Esophagus mucosa (tissue), 1 donor: ENCODE measurements at places on chromosomes 5 and 9. TPM values are rescaled to one million over a fixed set of nuclear protein-coding genes. Genes with fewer than 3 reads are reported as not detected.

GRCh38 chr9:30459156-30459555 is 1925.3 kb upstream of the ACO1 start:
- ATAC-seq: no peak

DNA sequence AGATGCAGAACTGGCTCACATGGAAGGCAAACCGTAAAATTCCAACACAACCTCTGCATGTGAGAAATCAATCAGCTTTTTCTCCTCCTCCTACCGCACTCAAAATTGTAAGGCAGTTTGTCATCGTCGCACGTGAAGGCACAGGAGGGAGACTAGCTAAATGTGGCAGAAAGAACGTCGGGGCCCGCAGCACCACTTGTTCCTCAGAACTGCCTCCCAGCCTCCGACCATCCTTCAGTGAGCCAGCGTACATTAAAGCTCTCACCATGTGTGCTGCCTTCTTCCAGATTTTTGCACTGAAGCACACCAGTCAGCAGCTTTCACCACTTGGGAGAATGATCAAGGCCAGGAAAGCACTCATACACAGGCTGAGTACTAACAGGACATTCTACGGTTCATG is 105.9 kb downstream of the RFX3 start:
- no peak for ATAC-seq

GRCh38 chr5:5315068-5315980 is 107.2 kb upstream of the ICE1 start:
- ATAC-seq: no peak

DNA sequence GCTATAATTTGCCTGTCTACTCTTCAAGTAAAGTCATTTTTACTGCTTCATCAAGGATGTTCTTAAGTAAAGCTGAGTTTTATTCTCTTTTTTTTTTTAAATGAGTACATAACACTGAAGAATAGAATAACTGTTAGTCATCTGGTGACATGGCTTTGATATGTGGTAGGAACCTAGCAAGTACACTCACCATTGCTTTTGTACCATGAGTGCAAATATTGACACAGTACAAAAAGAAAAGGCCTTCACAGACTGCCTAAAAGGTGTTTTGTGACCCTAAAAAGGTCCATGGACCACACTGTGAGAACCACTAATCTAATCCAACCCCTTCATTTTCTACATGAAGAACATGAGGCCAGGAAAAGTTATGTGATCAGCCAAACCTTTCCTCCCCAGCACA is 55.0 kb downstream of the ECPAS start:
- no peak for ATAC-seq

GRCh38 chr5:17989036-17989435 is 354.8 kb downstream of the TAF11L14 start:
- no peak for ATAC-seq

DNA sequence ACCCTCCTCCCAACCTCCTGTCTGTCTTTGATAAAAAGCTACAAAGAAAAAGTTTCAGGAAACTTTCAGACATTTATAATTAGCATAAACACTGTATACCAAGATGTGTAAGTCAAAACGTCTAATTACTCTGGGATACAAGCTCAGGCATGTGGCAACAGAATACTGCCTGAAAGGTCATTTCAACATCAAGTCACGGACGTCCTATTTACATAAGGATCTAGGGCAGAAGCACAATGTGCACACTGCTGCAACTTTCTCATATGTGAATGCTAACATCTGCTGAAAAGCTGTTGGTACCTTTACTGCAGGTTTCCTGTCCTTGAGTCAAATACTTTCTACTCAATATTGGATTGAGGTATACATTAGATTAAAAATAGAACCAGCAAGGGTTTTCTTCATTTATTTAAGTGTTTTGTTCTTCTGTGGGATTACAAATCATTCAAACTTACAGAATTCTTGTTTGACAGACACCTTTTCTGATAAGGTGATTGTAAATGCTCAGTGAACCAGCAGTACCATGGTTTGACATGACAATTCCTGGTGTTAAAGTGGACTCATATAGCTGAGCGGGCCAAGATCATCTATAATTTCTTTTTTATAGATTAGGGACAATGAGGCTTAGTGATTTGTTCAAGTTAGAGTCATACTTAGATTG is 36.8 kb downstream of the ELL2 start:
- ATAC-seq: peak; percentile 88

GRCh38 chr9:130034570-130034969 is 8.4 kb downstream of the FNBP1 start:
- peak; percentile 69 for ATAC-seq

- ATAC-seq: no peak
Measured at GRCh38 chr9:79551994-79552393, 19.8 kb upstream of the TLE4 start.

DNA sequence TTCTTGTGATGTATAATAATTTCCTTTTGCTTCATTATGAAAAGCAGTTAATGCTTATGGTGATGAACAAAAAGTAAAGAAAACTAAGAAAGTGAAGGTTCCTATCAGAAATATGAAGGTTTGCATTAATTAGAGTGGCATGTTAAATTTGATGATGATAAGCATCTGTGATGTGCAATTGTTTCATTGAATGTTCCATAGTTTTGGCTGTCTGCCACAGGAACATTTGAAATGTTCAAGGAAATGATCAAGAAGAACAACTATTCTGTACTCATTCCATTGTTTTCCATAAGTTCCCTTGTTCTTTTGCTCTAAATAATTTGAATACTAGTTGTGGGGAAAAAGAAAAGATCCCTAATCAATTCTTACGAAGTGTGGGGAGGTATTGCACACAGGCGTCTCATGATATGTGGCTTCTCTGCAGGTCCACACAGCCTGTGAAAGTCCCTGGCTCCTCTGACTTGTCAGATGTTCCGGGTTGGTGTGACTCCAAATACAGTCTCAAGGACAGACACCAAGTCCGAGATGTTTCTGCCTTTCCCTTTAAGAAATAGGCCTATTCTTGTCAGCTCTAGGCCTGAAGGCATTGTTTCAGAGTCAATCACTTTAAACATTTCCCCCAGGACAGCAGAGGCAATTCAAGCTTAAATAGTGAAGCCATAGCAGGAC is 152.6 kb upstream of the MAST4 start:
- ATAC-seq: no peak

DNA sequence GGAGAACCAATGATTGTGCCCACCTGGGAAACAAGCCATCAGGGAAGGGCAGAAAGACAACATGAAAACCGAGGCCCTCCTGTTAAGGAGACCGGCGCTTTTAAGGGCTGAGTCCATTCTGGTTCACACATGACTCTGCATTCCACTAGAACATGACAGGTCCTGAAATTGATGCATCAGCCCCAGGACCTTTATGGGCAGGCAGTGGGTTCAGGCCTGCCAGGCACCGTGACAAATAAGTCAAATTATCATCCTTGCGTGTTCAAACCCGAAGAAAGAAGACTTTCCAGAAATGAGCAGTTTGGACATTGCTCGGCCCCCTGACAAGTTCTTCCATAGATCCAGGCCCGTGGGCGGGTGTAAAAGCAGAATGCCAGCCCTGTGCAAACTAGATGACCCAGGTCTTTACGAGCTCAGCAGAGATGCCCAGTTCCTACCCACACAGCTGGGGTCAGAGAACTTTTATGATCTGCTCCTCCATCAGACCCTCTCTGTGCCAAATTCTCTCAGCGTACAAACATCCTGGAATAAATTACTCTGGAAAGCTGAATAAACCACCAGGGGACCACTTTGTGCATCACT is 295.5 kb upstream of the WWC1 start:
- ATAC-seq: peak; percentile 77

PRR16 gene
- 0.44 TPM for total RNA-seq

DNA sequence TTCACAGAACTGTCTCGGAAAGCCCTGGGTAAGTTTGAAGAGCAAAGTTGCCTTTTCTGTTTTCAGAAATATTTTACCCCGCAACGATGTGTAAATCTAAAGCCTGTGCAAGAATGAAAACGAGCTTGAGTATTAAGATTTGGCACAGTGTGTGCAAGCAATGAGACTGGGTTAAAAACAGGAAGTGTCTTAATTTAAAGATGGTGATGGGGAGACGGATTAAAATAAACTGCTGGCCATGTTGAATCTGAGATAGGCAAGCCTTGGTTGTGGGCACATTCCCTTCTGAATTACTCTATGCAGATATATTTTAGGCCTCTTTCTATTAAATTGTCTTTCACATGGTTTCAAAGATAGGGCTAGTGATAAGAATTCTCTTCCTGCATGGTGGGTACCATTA is 294.2 kb upstream of the DMRT1 start:
- no peak for ATAC-seq

EQTN gene
- not detected for total RNA-seq

DNA sequence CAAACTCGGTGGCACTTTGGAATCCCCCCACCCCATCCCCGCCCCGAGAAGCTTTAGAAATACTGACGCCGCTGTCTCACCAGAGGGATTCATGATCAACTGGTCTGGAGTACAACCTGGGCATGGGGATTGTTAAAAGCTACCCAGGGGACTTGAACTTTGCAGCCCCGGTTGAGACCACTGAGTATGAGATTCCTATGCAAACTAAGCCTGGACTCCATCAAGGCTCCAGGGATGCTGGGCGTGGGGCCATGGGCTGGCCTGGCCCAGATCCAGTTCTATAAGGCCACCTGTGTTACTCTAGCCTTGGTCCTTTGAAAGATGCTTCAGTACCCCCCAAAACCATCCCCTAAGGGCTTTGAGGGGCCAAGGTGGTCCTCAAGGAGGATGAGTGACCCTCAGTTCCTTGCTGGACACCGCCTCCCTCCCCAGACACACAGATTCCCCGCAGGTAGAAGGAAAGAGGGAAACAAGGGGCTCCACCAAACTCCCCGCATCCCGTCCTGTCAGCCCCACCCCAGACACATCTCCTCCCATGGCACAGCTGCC is 68.5 kb downstream of the MRPL36 start:
- no peak for ATAC-seq

DNA sequence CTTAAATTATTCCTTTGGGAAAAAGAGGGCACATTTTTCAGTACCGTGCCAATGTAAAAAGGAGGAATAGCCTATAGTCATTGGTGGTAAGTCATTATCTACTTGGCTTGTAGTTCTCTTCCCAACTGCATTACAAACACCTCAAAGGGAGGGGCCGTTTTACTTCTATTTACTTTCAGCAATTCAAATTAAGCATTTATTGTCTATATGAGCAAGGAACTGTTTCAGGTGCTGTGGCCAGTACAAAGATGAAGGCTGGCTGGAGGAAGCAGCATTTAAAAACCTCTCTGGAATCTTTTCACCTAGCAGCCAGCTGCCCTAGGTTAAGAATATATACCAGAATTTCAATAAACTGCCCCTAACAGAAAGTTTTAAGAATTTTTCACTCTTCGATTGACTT is 48.9 kb downstream of the SEMA6A start:
- ATAC-seq: no peak

INSYN2B gene
- total RNA-seq: not detected

DNA sequence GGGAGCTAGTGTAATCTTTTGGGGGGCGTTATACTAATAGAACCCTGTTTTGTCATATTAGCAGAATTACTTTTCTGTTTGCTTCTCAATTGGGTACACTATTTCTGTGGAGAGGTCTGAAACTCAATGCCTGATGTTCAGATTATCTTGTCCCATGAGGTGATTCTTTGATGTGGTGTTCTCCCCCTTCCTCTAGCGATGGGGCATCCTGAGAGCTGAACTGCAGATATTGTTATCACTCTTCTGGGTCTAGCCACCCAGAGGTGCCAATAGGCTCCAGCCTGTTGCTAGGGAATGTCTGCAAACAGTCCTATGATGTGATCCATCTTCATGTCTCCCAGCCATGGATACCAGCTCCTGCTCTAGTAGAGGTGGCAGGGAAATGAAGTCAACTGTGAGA is 233.1 kb upstream of the RASA1 start:
- ATAC-seq: no peak

DNA sequence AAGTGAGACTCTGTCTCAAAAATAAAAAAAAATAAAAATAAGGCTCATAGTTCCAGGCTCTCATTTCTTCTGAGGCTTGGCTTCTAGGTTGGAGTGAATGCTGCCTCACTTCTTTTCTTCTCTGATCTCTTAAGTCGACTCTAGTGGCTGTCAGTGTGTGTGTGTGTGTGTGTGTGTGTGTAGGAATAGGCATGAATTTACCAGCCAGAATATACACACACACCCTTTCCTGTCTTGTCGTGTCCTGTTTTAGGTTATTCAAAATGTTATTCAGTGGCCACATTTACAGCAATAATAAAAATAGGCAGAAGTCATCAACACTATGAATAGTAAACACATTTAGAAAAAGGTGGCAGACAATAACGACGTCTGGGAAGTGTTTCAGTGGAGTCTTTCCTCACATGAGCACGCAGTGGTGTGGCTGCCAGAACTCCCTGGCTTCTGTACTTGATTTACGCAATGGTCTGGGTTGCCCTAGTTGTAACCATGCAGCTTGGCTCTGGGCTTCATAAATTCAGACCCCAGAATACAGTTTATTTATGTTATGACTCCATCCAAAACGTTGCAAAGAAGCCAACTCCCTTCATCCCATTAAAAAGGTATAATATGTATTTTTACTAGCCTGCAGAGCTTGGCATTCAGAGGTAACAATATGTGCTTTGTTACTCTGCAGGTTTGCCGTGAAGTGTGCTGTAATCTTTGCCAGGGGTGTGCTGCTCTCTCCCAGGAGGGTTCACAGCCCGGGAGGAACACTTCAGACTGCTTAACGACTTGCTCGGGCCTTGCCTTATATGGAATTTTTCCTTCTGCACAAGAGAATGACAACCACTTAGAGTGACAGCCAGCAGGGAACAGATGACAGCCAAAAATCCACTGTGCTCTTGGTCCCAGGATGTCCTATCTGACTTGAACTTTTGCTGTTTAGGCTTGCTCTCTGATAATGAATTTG is 34.4 kb upstream of the PALM2AKAP2 start:
- ATAC-seq: no peak

DNA sequence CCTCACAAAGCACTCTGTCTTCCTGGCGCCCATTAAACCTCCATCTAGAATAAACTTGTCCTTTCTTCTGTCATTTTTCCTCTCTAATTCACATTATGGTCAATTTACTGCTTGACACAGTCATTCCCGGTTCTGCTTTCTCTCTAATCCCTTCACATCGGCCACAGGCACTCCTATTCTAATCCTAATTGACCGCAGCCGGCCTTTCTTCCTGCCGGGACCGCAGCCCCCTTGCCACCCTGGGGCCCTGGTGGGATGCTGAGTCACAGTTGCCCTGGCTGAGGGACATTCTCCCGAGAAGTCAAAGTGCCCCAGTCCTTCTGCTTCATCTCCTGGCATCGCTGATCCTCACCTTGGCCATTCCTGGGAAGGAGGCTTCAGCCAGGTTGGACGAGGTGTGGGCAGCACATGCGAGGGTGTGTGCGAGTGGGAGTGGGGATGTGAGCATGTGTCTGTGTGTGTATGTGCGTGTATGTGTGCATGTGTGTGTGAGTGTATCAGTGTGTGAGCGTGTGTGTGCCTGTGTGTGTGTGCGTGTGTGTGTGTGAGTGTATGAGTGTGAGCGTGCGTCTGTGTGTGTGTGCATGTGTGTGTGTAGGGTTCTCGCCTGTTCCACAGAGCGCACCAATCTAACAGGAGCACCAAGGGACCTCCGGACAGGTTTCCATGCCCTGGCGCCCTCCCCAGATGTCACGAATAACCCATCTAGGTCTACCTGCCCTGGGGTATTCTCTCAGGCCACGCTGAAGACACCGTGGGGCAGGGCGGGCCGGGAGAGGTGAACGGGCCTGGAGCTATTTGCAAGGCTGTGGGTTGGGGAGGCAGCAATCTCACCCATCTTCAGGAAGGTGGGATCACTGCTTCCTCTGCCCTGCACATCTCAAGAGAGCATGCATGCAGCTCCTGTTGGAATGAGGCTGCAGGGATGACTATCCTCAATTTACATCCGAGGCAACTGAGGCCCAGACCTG is 191.2 kb downstream of the PAX5 start:
- no peak for ATAC-seq
